Heart right ventricle (tissue), 16 donors: ENCODE measurements at places on chromosomes 6 and 20.
A peak's percentile ranks its signal among the peaks of the same experiment; 100 is the strongest.

GRCh38 chr20:881051-881782, 34.9 kb downstream of the ANGPT4 start:
- DNase-seq, result no peak

DNA sequence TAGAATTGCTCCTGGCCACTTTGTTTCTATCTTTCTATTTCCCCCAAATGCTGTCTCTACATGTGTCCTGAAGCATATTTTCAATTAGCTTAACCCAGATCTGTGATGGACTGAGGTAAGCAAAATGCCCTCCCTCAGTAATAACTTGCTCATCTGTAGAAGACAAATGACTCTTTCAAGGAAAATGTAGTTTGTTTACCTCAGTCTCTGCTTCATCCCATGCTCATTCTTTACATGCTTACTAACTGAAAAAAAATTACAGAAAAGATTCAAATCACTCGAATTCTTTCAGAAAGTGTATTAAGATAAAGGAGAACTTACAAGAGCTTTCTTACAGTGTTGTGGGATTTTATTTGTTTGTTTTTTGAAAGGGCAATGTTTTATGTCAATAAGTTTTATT, 531.1 kb downstream of the LMBRD1 start:
- no peak for DNase-seq

GRCh38 chr6:16060039-16060438, 68.8 kb upstream of the MYLIP start:
- no peak for DNase-seq

- DNase-seq, result no peak
These were observed 75.7 kb upstream of the OPRM1 start for GRCh38 chr6:153963352-153963751.

DNA sequence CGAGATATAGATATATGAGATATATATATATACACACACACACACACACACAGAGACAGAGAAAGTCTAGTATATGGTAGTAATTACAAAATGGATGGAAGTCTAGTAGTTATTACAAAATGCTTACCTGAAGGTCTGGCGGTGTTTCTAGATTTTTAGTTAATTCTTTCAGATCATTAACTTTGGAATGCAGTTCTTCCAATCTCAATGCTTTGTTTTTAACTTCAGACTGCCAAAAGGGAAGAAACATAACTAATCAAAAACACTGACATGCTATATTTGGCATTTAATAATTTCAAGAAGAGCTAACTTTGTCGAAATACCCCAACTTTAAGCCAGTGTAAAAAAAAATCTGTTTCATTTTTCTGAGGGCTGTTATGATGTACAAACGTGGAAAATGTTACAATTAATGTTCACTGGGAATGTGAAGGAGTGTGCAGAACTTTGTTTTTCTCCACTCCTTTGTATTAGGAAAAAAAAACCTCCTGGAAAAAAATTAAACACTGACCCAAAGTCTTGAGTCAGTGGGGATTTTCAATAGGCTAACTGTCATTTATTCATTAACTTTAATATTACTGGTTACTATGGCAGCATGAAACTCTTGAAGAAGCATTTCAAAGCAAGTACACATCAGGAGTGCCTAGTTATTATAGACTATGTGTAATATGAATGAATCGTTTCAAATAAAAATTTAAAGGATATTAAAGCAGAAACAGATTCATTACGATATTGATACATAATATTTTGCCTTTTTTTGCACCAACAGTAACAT, 232.9 kb downstream of the SYNE1 start:
- no peak for DNase-seq

DNA sequence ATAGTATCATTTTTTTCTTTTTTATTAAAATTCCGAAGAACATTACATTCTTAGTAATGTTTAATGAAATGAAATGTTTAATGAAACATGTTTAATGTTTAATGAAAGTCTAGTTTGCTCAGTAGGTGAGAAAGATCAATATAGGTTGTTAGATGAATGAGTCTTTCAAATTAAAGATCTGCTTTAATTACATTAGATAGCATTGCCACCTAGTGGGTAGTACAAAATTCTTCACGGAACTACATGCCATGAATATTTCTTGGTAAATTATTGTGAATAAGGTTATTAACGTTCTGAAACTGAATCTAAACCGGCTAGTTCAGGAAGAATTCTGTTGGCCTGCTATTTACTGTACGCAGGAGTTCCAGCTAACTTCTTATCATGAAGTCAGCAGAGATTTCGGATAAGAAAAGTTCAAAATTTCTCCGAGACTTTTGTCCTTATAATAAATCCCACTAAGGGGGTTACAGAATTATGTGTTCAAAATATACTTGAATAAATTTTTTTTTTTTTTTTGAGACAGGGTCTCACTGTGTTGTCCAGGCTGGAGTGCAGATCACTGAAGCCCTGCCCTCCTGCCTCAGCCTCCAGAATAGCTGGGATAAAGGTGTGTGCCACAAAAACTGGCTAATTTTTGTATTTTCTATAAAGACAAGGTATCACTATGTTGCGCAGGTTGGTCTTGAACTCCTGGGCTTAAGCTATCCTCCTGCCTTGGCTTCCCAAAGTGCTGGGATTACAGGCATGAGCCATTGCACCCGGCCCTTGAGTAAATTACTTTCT, 7.9 kb upstream of the GMNN start:
- no peak for DNase-seq

DNA sequence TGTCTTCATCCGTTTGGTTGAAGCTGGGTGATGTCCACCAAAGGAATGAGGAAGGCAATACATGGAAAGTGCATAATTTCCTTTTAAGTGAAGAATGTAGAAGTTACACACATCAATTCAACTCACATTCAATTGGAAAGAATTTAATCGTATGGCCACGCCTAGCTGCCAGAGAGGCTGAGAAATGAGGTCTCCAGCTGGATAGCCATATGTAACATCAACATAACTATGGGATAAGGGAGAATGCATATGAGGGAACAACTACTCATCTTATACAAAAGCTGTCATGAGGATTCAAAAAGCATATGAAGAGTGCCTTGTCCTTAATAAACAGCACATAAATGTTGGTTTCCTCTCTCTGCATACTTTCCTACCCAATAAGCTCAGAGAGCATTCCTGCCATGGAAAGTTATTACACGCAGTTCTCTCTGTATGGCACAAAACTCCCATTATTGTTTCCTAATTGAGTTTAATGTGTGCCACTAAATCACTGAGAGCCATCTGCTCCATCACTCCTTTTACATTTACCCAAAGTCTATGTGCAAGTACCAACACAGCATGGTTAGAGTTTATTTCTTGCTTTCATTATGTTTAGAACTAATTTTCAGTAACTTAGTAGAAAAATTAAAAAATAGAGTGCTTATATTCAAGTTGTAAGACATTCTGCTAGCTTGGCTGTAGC, 21.4 kb upstream of the TFAP2D start:
- DNase-seq, result no peak

- no peak for DNase-seq
These were observed 308.5 kb downstream of the BMP7 start for GRCh38 chr20:56957737-56958553.

GRCh38 chr6:7080311-7080710, 27.4 kb upstream of the RREB1 start:
- no peak for DNase-seq

DNA sequence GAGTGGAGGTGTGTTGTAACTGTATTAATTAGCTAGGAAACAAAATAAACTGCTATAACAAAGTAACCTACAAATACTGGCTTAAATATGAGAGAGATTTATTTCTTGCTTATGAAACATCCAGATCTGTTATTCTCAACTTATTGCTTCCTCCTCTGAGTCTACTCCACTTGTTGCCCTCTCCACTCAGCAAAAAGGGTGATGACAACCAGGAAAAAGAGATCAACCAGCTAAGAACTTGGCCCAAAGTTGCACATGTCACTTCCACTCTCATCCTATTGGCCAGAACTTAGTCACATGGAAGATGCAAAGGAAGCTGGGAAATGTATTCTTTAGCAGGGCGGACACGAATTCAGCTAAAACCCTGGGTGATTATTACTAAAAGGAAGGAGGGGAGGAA, 5.2 kb upstream of the TP53RK start:
- DNase-seq, result no peak

DNA sequence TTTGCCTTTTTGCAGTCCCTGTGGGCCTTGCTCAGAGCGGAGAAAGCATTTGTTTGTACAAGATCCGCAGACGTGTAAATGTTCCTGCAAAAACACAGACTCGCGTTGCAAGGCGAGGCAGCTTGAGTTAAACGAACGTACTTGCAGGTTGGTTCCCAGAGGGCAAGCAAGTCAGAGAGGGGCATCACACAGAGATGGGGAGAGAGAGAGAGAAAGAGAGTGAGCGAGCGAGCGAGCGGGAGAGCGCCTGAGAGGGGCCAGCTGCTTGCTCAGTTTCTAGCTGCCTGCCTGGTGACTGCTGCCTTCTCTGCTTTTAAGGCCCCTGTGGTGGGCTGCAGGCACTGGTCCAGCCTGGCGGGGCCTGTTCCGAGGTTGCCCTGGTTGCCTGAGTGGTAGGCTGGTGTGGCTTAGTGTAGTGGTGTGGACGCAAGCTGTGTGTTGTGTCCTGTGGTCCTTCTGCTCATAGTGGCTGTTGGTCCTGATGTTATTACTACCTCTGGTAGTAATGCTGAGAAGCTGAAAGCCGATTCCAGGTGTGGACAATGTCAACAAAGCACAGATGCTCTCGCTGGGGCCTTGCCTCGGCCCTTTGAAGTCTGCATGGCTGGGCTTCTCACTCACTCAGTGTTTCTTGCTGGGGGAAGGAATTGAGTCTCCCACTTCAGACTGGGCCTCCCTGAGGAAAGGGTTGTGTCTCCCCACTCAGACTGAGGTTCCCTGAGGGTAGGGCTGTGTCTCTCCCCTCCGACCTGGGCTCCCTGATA, 12.1 kb downstream of the VEGFA start:
- no peak for DNase-seq

GRCh38 chr6:151452750-151453427, 963 bp upstream of the RMND1 start:
- peak; percentile 25 for DNase-seq

- DNase-seq, result no peak
These were observed 229.8 kb downstream of the NKAIN2 start for GRCh38 chr6:124033501-124033900.

DNA sequence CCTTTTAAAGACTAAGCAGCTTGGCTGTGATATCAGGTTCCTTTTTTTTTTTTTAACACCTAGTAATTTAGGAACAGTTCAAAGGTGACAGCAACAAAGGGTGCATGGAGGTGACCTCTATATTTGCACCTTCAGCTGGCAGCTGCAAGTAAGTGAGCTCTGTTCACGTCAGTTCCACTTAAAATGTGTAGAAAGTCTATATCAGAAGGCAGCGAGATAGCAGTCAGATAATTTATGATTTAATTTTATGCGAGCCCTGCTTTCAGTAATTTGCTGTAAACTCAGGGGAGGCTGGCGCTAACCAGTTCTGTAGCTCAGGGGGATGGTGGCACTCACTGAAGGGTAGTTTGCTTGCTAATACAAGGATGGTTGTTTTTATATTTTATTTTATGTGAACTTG, 602.8 kb upstream of the MMS22L start:
- DNase-seq, result no peak

- DNase-seq, result no peak
These were observed 708.9 kb upstream of the CITED2 start for GRCh38 chr6:140083375-140083774.

DNA sequence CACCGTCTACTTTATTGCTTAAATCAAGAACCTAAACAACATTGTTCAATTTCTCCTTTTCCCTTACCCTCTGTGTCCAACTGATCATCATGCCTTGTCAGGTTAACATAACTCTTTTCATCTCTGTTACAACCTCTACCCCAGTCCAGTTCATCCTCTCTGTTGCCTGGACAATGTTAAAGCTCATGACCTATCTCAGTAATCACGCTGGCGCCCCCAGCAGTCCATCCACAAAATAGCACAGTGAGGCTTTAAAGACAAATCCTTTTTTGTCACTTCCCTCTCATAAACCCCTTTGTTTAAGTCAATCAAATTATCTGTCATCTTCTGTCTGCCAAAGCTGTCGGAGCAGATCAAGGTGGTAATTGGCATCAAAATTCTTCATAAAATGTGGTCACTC, 140.1 kb downstream of the QKI start:
- peak; percentile 44 for DNase-seq

- no peak for DNase-seq
These were observed 67.9 kb upstream of the TULP4 start for GRCh38 chr6:158244373-158244772.

DNA sequence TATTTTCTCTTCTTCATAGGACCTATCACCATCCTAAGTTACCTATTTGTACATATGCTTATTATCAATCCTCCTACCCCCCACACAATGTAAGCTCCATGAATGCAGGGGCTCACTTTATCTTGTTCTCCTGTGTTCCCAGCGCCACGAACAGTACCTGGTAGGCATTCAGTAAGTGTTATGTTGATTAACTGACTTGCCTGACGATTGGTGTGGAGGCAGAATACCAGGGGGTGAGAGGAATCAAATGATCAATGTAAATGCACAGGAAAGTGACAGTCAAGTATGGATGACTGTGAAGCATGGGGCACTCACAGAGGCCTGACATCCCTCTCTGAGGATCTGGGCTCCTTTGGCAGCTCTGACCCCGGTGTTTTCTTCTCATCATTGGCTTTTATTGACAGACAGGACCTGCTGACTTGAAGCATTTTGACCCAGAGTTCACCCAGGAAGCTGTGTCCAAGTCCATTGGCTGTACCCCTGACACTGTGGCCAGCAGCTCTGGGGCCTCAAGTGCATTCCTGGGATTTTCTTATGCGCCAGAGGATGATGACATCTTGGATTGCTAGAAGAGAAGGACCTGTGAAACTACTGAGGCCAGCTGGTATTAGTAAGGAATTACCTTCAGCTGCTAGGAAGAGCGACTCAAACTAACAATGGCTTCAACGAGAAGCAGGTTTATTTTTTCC, 6.1 kb upstream of the IFT52 start:
- no peak for DNase-seq

- DNase-seq, result peak; percentile 47
These were observed 2.9 kb downstream of the NRN1 start for GRCh38 chr6:6003621-6004366.

GRCh38 chr6:30093951-30094661, 18.5 kb upstream of the RNF39 start:
- no peak for DNase-seq

GRCh38 chr6:159450815-159451465, 242.1 kb downstream of the SOD2 start:
- DNase-seq, result no peak

GRCh38 chr20:9038791-9039535, 29.9 kb upstream of the PLCB4 start:
- no peak for DNase-seq

GRCh38 chr6:133609415-133610226, 279.3 kb upstream of the TCF21 start:
- DNase-seq, result no peak

DNA sequence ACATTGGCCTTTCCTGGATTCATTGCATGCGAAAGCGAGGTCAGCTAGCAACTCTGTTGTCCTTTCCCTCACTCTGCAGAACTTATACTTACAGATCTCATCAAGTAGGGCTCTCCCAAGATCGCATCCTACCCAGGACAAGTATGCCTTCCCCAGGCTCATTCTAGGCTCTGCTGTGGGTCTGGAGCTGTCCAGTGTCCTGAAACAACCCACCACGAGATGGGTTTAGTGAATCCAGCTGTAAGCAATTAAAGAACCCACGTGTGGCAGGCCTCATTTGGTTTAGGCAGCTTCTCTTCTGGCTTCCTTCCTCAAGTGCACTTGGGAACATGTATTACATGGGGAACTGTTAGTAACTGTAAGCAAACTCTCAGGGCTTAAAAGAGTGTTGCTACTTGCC, 406.5 kb upstream of the CHD6 start:
- no peak for DNase-seq
